ENCODE measurements at places on chromosomes 7 and 10.

- DNase-seq = no peak
These were observed 192.1 kb upstream of the MGMT start for GRCh38 chr10:129274748-129275474.

GRCh38 chr7:149369497-149369896 lies 91.4 kb downstream of the ZNF777 start:
- DNase-seq = no peak

GRCh38 chr7:46207931-46208634 lies 287.0 kb upstream of the IGFBP3 start:
- no peak for DNase-seq

DNA sequence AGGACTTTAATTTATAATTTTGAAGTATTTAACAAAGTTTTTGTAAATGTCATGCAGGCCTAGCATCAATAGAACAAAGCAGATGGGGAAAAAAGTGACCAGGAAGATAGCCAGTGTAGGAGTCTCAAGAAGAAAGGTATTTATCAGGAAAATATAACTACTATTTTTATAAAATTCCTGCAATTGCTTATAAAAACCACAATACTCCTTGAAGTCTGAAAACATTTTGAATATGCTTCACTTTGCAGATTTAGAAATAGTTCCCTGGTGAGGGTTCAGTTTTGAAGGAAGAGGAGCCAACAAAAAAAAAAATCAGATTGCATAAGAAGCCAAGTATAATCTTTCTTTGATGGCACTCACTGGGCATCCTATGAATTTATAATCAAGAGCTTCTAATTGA lies 34.1 kb downstream of the MTERF1 start:
- DNase-seq = no peak

GRCh38 chr10:75773231-75773780 lies 341.9 kb downstream of the LRMDA start:
- no peak for DNase-seq

- no peak for DNase-seq
These were observed 11.1 kb downstream of the MDFIC start for GRCh38 chr7:114932991-114933390.

- DNase-seq = no peak
These were observed 30.4 kb upstream of the SLC13A1 start for GRCh38 chr7:123230147-123230546.

DNA sequence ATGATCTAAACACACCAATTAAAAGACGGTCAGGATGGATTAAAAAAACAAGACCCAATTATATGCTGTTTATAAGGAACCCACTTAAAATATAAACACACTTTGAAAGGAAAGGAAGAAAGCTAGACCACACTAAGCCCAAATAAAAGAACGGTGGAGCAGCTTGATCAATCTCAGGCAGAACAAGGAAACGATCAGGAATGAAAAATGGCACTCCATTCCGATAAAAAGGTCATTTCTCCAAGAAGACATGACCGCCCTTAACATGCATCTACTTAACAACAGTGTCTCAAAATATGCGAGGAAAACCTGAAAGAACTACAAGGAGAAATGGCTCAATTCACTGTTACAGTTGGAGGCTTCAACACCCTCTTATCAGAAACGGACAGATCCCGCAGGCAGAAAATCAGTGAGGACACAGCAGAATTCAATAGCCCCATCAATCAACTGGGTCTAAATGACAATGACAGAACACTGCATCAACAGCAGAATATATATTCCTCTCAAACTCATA lies 210.0 kb downstream of the MAD1L1 start:
- DNase-seq = no peak

DNA sequence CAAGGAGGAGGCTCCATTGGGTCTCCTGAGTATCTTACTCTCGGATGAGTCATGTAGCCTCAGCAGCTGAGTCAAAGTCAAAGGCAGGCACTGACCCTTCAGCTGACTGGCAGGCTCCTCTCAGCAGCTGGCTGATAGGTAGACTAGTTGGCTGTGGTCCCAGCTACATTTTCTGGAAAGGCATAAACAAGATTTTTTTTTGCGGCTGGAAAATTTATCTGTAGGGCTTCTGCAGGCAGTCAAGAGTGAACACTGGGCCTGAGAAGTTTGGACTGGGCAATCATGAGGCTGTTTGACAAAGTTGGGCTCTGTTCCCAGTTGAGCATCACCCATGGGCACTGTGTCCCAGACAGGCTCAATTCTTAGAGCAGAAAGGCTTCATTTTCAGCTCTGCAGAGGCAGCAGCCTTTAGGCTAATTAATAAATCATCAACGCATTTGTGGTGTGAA lies 796.2 kb downstream of the CCSER2 start:
- no peak for DNase-seq

- DNase-seq = no peak
These were observed 33.7 kb upstream of the CSTF2T start for GRCh38 chr10:51733057-51733456.

GRCh38 chr7:66353547-66353946 lies 148.4 kb downstream of the TPST1 start:
- DNase-seq = no peak

DNA sequence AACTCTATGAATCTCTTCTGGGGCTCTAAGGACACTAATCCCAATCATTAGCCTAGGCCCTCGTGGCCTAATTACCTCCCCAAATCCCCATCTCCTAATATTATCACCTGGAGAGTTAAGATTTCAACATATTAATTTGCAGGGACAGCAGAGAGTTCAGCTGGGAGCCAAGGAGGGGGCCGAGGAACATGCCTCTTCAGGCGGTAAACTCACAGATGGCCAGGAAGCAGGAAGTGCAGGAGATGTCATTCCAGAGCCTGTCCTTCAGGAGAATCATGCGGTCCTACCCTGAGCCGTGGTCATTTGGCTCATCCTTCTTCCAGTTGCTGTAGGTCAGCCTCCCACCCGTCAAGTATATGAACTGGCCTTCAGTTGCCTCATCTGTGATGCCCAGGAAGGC lies 21.9 kb upstream of the SFTPA2 start:
- DNase-seq = no peak

DNA sequence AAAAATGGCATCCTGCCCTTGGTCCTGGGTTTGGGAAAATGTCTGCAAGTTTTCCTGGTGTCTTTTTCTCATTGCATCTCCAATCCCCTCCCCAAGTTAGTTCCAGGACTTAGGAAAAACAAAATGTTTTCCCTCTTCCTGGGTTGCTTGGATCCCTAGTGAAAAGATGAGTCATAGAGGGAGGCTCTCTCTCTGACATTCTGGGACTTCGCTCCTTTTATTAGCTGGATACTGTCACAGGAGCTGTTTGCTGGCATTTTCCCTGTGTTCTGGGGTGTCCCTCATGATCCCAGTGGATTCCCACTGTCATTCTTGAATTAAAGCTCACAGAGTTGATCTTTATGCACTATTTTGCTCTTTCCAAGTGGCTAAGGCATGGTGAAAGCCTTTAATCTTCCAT lies 316.4 kb upstream of the MBL2 start:
- no peak for DNase-seq

DNA sequence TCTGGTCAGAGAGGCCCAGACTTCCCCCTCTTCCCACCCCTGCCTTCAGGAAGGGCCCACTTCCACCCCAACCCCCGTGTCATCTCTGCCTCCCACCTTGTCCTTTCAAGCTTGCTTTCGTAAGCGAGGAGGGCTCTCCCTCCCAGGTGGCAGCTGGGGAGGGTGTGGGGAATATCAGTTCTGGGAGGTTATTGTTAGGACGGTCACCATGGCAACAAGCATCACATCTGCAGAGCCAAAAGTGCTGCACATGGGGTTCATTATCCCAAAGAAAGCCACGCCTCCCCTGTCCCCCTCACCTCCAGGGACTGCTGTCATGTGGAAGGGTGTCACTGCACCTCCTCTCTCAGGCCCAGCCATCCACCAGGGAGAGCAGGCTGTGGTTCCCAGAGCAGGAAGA lies 2.6 kb upstream of the CAMK2B start:
- no peak for DNase-seq

- no peak for DNase-seq
These were observed 30.5 kb downstream of the SLC18A2 start for GRCh38 chr10:117271427-117271826.

GRCh38 chr10:13729586-13730305 lies 143.0 kb downstream of the PRPF18 start:
- no peak for DNase-seq

GRCh38 chr7:99005776-99006175 lies 127.4 kb downstream of the TRRAP start:
- no peak for DNase-seq

GRCh38 chr7:94396037-94396431 lies 1.3 kb downstream of the COL1A2 start:
- DNase-seq = no peak

DNA sequence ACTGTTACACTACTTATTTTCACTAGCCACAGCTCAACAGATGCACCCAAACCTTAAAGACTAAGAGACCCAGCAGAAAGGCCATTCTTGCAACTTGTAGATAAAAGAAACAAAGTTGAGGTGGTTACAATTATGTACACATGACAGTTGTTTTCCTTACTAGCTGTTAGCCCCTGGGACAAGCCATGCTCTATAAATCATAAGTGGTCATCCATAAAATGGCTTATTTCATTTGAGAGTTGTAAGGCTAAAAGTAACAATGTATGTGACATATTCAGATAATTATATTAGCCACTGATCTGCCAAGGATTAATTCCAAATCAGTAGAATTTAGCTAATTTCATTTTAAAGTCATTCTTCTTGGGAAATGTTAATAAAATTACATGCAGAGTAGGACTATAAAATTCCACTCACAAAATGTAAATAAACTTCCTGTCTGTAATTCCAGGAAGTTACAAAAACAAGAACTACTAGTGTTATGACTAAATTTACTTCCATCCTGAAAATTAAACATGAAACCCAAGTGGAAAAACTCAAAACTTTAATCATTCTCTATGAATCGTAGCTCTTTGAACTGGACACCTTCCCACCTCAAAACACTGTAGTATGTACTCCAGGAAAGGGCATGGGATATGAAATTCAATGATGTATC lies 13.3 kb downstream of the SLC37A3 start:
- no peak for DNase-seq

GRCh38 chr10:104640339-104641186 lies 527 bp upstream of the SORCS3 start:
- no peak for DNase-seq

Measured in coronary artery (tissue), 2 donors.